ENCODE measurements at places on chromosomes 4 and X. TPM values are rescaled to one million over a fixed set of nuclear protein-coding genes. Genes with fewer than 3 reads are reported as not detected.

DNA sequence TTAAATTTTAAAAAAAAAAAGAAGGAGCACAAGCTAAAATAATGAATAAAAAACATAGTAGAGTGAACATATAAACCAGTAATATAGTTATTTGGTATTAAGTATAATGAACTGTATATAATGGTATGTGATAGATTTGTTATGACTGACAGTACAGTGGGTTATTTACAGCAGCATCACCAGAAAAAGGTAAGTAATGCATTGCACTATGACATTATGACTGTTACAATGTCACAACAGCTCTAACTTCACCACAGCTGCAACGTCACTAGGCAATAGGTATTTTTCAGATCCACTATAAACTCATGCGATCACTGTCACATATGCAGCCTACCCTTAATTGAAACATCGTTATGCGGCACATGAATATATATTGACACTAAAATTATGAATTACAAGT is 72.5 kb downstream of the COX7B2 start:
- no peak for DNase-seq

DNA sequence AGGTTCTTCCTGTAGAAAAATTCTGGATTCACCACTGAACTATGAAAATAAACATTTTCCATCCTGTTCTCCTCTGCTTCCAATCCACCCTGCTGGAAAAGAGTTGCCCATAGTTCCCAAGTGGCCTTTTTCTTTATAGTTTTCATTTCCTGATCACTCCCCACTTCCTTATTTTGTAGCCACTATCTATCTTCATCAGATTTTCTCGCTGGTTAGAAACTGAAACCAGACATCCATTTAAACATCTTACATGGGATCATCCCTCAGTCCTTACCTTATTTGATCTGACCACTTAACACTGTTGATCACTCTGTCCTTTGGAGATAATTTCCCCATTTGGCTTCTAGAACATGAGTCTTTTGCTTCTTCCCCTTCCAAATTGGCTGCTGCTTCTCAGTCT is 42.2 kb upstream of the SCOC start:
- DNase-seq: no peak

GRCh38 chr4:2672700-2673099 is 83.4 kb downstream of the TNIP2 start:
- DNase-seq: no peak

- DNase-seq: peak; percentile 68
Measured at GRCh38 chr4:10098780-10099160, 17.8 kb downstream of the WDR1 start.

GRCh38 chr4:88865046-88865445 is 167.4 kb upstream of the NAP1L5 start:
- peak; percentile 24 for DNase-seq

DNA sequence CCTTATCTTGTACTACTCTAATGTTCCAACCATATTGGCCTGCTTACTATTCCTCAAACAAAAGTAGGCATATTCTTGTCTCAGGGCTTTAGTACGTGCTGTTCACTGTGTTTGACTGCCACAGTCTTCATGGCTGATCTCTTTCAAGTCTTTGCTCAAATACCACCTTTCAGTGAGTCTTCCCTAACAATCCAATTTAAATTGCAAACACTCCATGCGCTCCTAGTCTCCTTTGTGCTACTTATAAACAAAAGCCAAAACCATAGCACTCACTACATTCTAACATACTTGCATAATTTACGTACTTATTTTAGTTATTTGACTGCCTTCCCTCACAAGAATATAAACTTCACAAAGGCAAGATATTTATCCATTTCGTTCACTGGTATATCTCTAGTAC is 1.7 kb upstream of the ART3 start:
- DNase-seq: no peak

GRCh38 chr4:4631150-4631549 is 89.3 kb upstream of the STX18 start:
- no peak for DNase-seq

GRCh38 chrX:87572901-87573300 is 55.3 kb downstream of the KLHL4 start:
- DNase-seq: no peak

- DNase-seq: no peak
Measured at GRCh38 chrX:105745863-105746262, 76.5 kb upstream of the NRK start.

GRCh38 chr4:149785696-149786431 is 29.8 kb downstream of the IQCM start:
- no peak for DNase-seq

GRCh38 chrX:46626566-46626965 is 53.0 kb downstream of the CHST7 start:
- DNase-seq: peak; percentile 92

GRCh38 chrX:10744007-10744406 is 123.6 kb upstream of the MID1 start:
- DNase-seq: no peak

DNA sequence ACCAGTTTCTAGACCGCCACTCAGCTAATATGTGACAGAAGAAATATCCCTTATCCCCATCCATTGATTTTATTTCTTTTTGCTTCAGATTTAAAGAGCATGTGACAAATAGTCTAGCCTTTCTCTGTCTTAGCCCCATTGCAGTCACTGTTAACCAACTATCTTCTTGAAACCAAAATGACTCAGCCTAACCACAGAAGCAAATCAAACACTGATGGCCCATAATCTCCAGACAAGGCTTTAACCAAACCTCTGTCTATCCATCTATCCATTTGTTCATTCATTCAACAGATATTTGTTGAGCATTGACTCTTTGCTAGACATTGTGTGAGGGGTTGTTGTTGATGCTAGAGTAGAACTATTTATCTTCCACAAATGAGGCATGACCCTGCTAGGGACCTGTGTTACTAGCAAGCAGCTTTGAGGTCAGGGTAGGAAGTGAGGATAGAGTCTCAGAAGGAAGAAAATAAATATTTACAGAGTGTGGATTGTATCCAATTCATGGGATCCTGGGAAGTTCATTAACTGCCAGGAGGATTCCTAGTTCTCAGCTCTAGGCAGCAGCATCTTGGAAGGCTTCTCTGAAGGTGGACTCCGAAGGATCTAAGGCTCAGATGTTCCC is 22.5 kb downstream of the HNRNPH2 start:
- DNase-seq: no peak

- DNase-seq: no peak
Measured at GRCh38 chr4:81876106-81876505, 404.4 kb upstream of the RASGEF1B start.

GRCh38 chr4:150369434-150370380 is 212.2 kb upstream of the MAB21L2 start:
- no peak for DNase-seq

The H2BW2 gene
- total RNA-seq: not detected

The TEX11 gene
- not detected for total RNA-seq

The FGFBP2 gene
- total RNA-seq: not detected

The RASGEF1B gene
- total RNA-seq: 0.33 TPM

The ACSL4 gene
- 97.2 TPM for total RNA-seq

The PRKG2 gene
- total RNA-seq: not detected

The LNX1 gene
- total RNA-seq: 3.1 TPM

The TCEAL6 gene
- total RNA-seq: not detected

Measured in dermis blood vessel endothelial cell (primary cell).